ENCODE measurements at places on chromosomes 1 and 21.

DNA sequence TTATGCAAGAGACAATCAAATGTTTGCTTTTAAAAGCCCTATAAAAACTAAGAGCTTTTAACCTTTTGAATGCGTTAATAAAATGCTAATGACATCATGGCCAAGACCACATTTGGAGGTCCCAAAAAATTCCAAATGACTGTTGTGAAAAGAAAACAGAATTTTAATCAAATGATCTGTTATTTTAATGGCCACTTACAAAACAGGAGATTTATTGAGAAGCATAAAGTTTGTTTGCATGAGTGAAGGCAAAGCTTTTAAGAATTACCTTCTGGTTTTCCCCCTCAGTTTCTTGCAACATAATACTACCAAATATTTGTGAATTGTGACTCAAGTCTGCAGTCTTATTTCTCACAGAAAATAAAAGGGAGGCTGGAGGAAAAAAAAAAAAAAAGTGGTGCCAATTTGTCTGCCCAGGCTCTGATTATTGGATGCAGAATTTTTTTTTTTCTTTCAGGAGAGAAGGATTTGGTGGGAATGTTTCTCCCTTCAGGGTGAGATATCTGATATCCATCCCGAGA, 60.7 kb downstream of the GORAB start:
- DNase-seq = no peak

- no peak for DNase-seq
These were observed 150.6 kb downstream of the CDC7 start for GRCh38 chr1:91651243-91651642.

DNA sequence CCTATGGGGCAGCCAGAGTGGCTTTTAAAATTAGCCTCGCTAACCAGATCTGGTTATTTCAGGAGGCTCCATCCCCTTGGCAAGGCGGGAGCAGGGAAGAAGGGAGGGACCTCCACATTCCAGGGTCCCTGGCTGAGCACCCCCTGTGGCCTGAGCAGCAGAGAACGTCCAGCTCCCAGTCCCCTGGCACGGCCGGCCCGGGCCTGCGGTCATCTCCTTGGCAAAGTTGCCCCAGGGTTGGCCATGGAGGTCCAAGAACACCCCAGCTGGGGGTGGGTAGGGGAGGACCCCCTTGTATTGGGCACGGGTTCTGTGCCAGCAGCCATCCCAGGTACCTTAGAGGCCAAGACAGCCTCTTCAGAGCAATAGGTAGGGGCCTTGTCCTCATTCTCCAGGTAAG, 75.9 kb downstream of the RAP1GAP start:
- no peak for DNase-seq

DNA sequence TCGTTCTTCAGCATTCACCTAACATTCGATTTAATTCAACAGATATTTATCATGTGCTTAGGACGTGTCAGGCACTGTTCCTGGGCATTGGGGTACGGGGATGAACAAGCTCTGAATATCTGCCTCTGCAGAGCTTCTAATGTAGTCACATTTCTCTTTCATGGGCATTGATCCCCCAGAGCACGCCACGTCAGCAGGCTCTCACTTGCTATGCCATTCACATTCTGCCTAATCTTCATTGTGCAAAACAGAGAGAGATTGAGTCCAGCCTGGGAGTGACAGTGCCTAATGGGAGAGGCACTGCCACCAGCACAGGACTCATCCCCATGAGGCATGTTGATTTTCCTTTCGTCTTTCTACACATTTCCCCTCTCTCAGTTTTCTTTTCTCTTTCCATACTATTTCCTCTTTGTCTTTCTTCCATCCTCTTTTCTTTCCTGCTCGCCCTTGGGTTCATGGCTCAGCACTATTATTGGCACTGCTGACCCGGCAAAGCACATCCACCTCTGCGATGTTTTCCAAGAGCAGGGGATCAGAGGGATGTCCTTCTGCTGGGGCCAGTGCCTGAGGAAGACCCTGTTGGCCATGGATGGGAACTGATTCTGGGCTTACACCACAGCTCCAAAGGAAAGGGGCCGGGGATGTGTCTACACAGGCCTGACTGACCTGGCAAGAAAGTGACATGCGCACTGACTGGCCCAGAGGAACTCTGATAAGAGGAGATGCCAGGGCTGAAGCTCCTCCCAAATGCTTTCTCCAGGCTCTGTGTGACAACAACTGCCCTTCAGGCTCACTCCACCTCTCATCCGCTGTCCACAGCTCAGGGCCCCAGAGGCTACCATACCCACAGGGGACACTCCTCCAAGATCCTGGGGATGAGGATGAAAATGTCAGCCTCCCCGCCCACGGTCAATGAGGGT, 195.9 kb downstream of the TOMM20 start:
- DNase-seq = no peak

- DNase-seq = no peak
These were observed 330.0 kb upstream of the POU3F1 start for GRCh38 chr1:38376577-38376976.

DNA sequence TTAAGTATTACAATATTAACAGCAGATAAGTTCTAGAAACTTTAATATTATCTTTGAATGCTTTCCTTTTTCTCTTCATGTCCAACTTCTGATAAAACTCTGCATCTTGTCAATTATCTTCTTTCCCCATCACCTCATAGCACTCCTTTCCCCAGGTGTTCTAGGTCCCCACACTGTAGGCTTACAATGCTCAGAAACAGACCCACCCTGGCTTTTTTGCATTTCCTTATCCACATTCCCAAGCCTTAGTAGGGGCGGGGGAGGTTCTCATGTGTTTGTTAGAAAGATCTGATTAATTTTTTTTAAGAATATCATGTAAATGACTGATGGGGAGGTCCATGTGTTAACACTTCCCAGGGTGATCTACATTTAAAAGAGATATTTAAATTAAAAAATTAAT, 63.9 kb downstream of the PLPPR4 start:
- DNase-seq = no peak

GRCh38 chr1:53065391-53065790, 3.4 kb downstream of the PODN start:
- DNase-seq = no peak

DNA sequence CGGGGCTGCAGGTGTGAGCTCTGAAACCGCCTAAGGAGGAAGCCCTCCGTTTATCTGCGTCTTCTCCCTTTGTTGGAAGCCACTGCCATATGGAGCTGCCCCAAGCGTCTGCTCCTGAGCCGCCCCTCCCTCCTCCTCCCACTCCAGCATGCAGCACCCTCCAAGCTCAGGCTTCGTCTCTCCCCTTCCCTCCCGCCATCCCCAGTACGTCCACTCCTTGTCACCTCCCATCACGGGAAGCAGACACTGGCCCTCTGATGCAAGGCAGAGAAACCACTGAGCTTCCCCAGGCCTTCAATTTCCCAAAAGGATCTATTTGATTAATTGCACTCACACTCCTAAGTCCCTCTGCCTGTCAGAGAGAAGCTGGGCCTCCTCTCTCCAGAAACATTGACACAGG, 52.5 kb downstream of the NFASC start:
- no peak for DNase-seq

DNA sequence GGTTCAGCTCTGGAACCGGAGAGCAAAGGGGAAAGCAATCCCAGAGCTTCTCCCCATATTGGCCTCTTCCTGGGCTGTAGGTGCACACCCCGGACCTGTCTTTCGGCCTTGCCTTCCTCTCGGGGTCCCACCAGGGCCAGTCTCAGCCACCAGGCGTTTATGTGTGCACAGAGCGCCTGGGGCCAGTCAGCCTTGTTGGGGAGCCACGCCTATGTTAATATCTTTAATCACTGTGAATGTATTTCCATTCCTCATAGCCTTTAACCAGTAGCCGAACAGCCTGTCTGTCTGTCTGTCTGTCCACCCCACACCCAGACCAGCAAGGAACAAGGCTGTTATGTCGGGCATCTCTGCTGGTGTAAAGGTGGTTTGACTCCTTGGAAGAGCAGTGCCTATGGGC, 18.8 kb downstream of the KCNC4 start:
- DNase-seq = no peak

GRCh38 chr1:1671365-1672119, 12.7 kb upstream of the CDK11B start:
- no peak for DNase-seq

GRCh38 chr1:85611425-85611824, 30.9 kb downstream of the CCN1 start:
- no peak for DNase-seq

GRCh38 chr1:86854352-86854751, 59.6 kb downstream of the SELENOF start:
- DNase-seq = no peak

DNA sequence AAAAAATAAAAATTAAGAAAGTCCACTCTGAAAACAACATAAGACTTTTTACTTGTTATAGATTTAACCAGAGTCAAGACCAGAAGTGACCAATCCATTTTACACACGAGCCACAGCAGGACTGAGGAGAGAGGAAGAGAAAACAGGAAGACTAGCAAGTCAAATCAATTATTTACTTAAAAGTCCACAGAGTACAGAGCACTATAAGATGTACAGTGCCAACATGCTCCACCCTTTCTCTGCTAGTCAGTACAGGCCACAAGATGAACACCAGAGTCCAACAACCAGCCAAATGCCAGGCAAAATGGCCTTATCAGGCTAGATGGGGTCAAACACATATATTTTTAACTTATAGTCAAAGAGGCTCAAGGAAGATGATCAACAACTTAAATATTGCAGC, 19.5 kb downstream of the LUZP1 start:
- DNase-seq = no peak

GRCh38 chr1:58773406-58773840, 10.4 kb downstream of the JUN start:
- no peak for DNase-seq

DNA sequence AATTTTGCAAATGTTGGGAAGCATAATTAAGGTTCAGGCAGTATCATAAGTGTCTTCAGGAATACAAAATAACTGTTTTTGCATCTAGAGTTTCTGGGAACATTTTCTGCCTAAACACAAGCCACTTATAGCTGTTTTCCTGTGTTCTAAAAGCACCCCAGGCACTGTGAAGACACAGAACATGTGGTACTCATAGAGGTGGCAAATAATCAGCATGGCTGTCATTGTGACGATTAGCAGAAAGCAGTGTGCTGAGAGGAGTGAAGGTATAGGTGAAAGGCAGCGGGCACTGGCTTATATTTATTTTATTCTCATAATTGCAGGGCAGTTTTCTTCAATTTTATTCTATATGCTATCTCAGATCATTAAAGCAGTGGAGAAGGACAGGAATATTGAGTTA, 119.6 kb downstream of the LRRC53 start:
- no peak for DNase-seq
